Hematopoietic multipotent progenitor cell treated with erythropoietin and hydrocortisone succinate and interleukin-3 and kit ligand, for 15 days (in vitro differentiated cells): ENCODE measurements at places on chromosomes 2 and 18.

- no peak for DNase-seq
These were observed 44.4 kb upstream of the RBM44 start for GRCh38 chr2:237754182-237754581.

DNA sequence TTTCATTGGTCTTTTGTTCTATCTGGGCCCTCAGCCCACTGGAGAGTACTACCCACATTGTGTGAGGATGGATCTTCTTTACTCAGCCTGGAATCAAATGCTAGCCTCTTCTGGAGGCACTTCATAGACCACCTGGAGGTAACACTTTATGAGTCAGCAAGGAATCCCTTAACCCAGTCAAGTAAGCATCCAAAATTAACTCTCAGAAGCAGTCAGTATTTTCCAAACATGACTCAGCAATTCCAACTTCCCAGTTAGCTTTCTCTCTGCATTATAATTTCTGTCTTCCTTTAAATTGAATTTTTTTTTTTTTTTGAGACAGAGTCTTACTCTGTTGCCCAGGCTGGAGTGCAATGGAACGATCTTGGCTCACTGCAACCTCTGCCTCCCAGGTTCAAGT, 142.7 kb downstream of the ACKR3 start:
- no peak for DNase-seq

GRCh38 chr2:105641389-105641811, 103.3 kb upstream of the NCK2 start:
- peak; percentile 17 for DNase-seq

DNA sequence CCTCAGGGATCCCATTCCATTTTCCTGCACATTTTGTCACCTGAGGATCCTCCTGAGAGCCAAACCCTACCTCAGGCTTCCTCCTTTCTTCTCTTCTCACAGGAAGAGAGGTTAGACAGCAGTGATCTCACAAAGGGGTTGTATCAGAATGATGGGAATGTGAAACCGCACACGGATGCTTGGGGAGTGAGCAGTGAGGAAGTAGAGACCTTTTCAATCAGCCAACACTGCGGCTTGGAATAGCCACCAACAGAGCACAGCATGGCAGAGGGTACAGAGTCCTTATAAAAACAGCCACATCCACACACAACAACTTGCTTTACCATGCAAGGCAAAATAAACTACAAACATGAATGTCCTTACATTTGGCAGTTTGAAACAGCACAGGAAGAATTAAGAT, 8.7 kb downstream of the TMEM182 start:
- DNase-seq, result no peak

DNA sequence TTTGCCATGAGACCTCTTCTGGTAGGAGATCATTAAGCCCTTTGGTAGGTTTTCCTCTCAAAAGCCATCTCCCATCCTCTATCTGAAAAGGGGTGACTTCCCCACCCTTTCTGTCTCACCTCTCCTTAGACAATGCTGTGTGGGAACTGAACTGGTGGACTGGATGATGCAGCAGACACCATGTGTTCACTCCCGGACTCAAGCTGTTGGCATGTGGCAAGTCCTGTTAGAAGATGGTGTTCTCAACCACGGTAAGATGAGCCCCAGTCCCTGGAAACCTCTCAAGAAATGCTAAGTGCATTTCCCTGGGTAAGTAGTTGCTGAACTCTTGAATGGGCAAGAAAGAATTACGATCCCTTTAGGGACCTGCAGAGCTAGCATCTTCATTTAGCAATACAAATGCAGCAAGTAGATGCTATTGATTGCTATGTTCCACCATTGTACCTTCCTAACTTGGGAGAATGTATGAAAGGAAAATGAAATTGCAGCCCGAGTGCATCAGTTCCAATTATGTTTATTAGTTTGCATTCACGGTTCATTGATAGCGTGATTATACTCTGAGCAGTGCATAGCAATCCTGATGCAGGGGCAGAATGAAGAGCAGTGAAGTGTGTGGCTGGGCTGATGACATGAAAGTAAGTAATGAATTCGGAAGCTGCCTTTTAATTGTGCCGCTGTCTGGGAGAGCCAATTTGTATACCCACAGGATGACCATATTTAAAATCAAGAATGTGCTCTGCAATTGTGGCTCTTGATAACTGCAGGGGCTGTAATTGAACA, 110.0 kb upstream of the MAP3K20 start:
- no peak for DNase-seq
